ENCODE measurements at places on chromosomes 5 and 9.

- DNase-seq, result no peak
These were observed 1.7 kb downstream of the PCDHGA3 start for GRCh38 chr5:141345327-141345726.

DNA sequence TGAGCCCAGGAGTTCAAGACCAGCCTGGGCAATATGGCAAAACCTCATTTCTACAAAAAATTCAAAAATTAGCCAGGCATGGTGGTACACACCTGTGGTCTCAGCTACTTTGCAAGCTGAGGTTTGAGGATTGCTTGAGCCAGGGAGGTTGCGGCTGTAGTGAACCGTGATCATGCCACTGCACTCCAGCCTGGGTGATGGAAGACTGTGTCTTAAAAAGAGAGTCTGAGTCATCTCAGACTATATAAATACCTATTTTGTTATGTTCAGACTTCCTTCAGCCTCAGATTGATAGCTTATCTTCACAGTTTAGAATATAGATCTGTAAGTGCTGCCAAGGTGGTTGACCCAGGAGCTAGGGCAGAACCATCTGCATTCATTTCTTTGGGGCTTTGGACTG is 1.6 kb upstream of the PAIP2 start:
- DNase-seq, result no peak

GRCh38 chr9:26261503-26262330 is 583.5 kb upstream of the TUSC1 start:
- DNase-seq, result no peak

- no peak for DNase-seq
These were observed 353.5 kb downstream of the FBXL17 start for GRCh38 chr5:108028412-108028811.

GRCh38 chr5:158224253-158224652 is 365.3 kb upstream of the CLINT1 start:
- DNase-seq, result no peak

DNA sequence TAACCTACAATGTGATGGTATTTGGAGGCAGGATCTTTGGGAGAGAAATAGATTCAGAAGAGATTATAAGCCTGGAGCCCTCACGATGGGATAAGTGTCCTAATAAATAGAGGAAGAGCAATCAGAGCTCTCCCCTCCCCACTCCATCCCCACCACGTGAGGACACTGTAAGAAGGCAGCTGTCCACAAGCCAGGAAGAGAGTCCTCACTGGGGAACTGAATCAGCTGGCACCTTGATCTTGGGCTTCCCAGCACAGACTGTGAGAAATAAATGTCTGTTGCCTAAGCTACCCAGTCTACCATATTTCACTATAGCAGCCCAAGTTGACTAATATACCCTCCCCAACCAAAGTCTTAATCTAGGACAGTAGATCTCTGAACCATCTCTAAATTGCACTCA is 118.1 kb downstream of the SUSD1 start:
- no peak for DNase-seq

GRCh38 chr5:33679791-33680190 is 212.0 kb downstream of the ADAMTS12 start:
- DNase-seq, result no peak

DNA sequence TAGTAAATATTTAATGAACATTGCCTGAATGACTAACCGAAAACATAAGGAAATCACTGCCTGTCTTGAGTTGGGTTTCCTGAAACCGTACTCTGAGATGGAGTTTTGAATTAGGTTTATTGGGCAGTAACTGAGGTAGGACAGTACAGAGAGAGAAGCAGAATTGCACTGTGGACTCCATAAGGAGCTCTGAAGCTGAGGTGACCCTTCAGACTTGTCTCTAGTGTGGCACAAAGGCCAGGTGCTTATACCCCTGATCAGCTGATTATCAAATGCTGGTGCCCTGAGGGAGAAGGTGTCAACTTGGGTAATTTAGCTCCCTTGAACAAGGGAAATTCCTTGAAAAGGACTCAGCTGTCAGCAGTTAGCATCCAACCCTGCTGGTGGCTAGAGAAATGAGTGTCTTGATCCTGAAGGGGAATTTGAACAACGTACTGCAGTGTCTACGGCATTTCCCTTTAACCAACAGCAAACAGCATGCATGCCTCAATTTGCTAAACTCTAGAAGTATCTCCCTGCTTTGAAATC is 135.0 kb upstream of the SMARCA2 start:
- no peak for DNase-seq

GRCh38 chr9:89634995-89635742 is 30.4 kb downstream of the GADD45G start:
- no peak for DNase-seq

DNA sequence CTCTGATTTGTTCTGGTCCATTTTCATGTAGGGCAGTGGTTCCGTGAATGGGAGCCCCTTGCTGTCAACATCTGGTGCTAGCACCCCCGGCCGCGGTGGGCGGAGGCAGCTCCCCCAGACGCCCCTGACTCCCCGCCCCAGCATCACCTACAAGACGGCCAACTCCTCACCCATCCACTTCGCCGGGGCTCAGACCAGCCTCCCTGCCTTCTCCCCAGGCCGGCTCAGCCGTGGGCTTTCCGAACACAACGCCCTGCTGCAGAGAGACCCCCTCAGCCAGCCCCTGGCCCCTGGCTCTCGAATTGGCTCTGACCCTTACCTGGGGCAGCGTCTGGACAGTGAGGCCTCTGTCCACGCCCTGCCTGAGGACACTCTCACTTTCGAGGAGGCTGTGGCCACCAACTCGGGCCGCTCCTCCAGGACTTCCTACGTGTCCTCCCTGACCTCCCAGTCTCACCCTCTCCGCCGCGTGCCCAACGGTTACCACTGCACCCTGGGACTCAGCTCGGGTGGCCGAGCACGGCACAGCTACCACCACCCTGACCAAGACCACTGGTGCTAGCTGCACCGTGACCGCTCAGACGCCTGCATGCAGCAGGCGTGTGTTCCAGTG is 244.0 kb downstream of the CACNA1B start:
- no peak for DNase-seq

DNA sequence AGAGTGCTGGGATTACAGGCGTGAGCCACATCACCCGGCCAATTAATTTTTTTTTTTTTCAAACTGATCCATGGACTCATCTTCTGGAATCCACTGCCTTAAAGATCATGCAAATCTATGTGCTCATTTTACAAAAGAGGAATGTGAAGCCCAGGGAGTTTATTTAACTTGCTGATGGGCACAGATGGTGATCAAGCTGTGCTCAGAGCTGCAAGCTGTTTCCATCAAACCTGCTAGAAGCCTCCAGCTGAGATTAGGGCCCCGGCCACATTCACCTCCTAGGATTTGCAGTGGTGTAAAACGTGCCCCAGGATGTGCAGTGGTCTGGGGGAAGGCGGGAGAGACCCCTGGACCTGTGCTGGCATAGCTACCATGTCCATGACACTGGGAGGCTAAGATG is 56.1 kb upstream of the TUT7 start:
- no peak for DNase-seq

GRCh38 chr9:130260816-130261765 is 4.5 kb upstream of the HMCN2 start:
- DNase-seq, result no peak

DNA sequence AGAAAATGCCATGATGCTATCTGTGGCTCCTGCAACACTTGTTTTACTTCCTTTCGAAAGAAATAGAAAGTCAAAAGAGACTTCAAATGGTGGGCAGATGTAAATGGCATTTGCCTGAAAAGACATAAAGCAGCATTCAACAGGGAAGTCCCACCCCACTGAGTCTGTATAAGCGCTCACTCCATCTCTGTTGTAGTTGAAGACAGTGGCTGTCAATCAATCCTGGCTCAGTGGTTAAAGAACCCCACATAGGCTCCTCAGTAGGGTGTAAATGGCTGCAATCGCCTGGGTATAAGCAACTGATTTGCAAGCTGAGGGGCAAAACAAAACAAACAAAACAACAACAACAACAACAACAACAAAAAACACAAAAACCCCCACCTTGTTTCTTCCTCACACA is 158.7 kb downstream of the EFNA5 start:
- no peak for DNase-seq

DNA sequence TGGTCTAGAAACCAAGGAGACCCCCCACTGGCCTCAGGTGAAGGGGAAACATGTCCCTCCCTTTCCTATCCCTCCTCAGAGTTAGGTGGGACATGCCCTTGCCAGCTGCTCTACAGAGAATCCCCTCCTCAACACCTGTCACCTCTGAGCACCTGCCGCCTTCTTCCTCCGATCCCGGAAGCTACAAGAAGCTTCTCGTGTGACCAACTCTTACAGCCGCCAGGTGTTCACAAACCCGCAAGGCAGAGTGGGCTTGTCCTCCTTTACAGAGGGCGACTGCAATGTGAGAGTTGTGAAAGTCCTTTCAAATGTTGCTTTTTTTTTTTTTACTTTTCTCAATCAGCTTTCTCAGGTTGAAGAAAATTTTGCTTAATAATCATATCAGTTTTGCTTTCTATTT is 3.7 kb upstream of the ICE1 start:
- no peak for DNase-seq

- DNase-seq, result no peak
These were observed 165.6 kb downstream of the SMARCA2 start for GRCh38 chr9:2180704-2181103.

GRCh38 chr9:91978740-91979414 is 28.8 kb upstream of the ROR2 start:
- no peak for DNase-seq

DNA sequence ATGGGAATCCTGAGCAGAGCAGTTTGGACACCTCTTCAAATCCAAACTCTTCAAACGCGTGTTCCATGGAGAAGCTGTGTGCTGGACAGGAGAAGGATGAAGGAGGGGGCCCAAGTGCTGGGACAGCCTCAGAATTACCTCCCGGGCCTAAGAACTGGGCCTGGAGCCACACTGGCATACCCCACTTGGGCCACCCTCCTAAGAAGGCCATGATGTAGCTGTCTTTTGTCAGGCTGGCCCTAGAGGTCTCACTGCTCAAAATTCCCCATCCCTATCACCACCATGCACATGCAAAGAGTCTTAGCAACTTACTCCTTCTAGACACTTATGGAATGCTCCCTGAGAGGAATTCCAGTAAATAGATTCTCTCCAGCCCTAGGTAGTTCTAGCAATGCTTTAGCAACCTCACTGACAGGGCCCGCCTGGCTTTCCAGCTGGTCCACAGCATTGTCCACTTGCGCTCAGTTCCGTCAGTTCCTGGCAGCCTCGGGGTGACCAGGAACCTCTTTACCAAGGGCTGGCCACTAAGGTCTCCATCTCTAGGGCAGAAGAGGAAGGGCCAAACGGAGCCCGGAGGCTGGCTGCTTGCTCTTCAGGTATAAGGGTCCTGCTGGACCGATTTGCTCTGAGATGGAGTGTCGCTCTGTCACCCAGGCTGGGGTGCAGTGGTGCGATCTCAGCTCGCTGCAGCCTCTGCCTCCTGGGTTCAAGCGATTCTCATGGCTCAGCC is 75.3 kb downstream of the RGS3 start:
- no peak for DNase-seq

- no peak for DNase-seq
These were observed 50.2 kb downstream of the FXN start for GRCh38 chr9:69085569-69086283.

- no peak for DNase-seq
These were observed 30.9 kb downstream of the RHOBTB3 start for GRCh38 chr5:95761771-95762651.

GRCh38 chr9:28956116-28956880 is 1383.0 kb upstream of the C9orf72 start:
- DNase-seq, result no peak

- DNase-seq, result no peak
These were observed 412.1 kb upstream of the ADAMTSL1 start for GRCh38 chr9:18061856-18062255.

- no peak for DNase-seq
These were observed 86.1 kb downstream of the SEMA6A start for GRCh38 chr5:116488356-116489041.

DNA sequence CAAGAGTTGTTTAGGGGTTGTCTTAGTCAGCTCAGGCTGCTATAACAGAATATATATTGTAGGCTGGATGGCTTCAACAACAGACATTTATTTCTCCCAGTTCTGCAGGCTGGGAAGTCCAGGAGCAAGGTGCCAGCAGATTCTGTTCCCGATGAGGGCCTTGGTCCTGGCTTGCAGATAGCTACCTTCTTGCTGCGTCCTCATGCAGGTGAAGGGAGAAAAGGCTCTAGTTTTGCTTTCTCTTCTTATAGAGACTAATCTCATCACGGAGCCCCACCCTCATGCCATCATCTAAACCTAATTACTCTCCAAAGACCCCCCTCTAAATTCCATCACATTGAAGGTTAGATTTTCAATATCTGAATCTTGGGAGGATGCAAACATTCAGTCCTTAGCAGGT is 246.0 kb upstream of the ANKRD55 start:
- DNase-seq, result no peak

- DNase-seq, result no peak
These were observed 174.7 kb downstream of the HMHB1 start for GRCh38 chr5:143986516-143987212.

DNA sequence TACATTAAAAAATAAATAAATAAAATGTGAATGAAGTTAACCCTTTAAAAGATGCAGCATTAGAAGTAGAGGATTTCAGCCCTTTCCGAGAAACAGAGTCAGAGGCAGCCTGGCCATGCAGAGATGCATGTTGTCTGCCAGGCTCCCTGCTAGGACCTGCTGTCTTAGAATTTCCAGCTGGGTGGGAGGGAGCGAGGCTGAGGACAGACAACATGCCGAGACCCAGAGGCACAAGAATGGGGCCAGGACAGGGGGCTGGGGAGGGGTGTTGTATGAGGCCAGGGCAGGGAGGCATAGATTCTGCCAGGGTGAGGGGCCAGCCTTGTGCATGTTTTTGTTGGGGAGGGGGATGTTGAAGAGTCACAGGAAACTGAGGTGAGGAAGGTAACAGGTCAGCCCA is 68.6 kb upstream of the NEURL1B start:
- no peak for DNase-seq

- DNase-seq, result no peak
These were observed 1350.1 kb upstream of the C9orf72 start for GRCh38 chr9:28923351-28923750.

DNA sequence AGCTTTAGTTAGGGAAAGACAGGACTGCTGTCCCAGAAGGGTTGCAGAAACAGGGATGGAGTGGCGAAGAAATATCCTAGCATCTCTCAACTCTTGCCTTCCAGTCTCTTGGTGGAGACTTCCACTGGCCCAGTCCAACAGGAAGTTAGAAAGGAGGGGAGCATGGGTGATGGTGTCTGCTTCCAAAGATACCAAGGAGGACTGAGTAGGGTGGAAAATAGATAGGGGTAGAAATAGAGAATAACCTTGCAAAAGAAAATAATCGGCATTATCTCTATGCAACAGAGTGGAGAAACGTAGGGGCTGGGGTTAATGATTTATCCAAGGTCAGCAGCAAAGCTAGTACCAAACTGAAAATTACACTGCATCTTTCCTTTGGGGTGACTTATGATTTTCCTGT is 242.3 kb downstream of the PSAT1 start:
- DNase-seq, result no peak

- peak; percentile 73 for DNase-seq
These were observed 9.4 kb upstream of the SLC6A7 start for GRCh38 chr5:150180241-150181026.

GRCh38 chr9:137865581-137866145 is 11.9 kb upstream of the CACNA1B start:
- DNase-seq, result no peak

All from hypothalamus (tissue), 51 donors.